ENCODE measurements at places on chromosomes 4 and X.

DNA sequence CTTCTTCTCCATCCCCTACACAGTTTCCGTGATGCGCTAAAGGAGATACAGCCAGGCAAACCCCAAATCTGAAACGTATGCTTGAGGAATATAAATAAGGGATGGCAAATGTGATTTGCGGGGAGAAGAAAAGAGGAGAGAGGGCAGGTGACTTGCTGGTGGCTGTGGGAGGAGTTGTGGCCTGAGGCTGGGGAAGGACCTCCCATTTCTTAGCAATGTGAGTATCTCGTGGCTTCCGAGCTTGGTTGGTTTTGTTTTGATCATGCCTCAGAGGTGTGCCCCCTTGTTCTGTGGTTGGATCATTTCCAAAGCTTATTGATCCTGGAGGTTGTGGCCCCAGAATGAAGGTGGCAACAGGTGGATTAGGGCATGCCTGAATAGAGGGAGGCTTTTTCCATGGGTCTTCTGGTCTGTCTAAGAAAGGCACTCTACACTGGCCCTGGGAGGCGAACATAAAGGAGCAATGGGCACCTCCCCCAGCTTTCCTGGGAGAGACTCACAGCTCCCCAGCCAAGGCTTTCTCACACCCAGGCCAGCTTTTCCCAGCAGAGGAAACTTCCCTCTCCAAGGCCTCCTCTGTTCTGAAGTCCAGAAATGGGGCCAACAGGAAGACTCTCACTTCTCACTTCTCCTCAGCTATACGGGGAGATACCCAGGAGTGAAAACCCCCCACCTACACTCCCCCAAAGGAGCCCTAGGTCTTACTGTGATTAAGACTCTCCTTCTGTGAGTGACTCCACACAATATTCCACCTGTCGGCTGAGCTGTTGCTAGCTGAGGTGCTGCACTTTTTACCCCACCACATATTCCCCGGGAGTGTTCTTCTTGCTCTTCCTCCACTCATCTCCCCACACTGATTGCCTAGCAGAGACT, 40.0 kb downstream of the C4orf51 start:
- DNase-seq: no peak

- peak; percentile 63 for DNase-seq
Measured at GRCh38 chrX:427812-428725, 41.4 kb upstream of the PPP2R3B start.

GRCh38 chr4:121192480-121192879, 28.4 kb upstream of the TNIP3 start:
- peak; percentile 15 for DNase-seq

DNA sequence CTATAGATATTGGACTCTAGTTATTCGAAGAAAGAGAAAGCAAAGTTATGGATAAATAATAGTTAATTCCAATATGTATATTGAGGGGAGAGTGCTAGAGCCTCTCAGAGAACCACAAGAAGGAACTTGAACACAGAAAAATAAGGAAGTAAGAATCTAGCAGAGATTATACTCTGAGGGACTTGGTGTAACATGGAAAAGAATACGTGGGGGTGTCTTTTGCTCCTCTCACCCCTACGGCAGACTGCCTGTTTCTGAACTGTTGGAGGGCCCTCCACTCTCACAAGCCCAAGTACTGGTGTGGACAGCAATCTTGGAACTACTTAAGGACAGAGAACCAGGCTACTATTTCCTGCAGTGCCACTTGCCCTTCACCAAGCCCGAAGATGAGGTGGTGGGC, 1174.4 kb upstream of the PCDH10 start:
- no peak for DNase-seq

DNA sequence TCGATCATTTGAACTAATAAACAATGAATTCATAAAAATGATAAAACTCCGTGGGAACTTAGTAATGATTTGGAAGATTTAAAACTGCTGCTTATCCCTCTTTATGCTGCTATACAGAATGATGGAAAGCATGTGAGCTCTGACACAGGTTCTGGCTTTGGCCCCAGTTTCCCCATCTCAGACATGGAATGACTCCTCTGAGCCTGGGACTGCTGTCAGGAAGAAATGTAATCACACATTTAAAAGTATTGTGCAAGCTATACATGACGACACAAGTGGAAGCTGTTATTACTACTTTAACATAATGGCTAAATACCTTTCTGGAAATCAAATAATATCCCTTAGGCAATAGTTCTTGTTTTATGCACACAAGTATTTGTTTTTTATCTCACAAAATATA, 161.7 kb downstream of the DCHS2 start:
- no peak for DNase-seq

DNA sequence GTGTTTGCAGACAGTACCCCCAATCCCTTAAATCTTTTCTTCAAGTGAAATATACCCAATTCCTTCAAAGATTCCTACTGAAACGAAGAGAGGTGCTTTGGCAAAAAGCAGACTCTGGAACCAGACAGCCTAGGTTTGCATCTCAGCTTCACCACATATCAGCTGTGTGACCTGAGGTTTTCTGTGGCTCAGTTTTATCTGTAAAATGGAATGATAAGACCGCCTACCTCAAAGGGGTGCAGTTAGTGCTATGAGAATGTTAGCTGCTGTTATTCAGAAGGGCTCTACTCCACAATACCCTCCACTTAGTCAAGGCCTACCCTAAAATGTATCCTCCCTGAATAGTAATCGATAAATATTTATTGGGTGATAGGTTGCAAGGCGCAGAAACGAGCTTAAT, 664 bp downstream of the PIR start:
- no peak for DNase-seq

DNA sequence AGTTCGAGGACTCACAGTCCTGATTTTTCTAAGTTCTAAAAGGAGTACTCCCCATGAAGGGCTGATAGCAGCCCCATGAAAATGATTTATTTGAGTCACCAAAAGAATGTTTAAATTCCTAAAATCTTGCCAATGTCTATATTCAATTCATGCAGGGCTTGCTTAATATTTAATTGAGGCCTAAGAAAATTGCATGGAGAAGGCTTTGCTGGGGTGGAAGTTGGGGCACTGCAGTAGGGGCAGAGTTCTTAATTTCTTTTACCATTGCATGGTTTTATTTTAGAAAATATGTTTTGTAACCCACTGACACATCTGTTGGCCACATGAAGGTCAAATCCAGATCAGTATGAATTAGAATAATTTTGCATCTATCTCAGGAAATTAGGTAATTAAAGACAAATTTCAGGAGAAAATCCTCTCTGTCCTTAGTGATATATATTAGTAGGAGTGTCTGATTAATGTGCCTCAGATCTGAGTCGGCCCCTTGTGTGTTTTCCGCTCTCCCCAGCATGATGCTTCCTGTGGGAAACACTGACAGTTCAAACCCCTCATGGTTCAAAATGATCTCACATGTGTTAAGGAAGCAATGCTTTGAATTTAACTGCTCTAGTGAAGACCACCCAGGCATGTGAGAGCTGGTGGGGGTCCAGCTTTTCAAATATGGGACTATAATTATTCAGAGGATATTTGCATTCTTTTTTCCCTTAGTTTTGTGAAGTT, 54.0 kb upstream of the EGFL6 start:
- no peak for DNase-seq

DNA sequence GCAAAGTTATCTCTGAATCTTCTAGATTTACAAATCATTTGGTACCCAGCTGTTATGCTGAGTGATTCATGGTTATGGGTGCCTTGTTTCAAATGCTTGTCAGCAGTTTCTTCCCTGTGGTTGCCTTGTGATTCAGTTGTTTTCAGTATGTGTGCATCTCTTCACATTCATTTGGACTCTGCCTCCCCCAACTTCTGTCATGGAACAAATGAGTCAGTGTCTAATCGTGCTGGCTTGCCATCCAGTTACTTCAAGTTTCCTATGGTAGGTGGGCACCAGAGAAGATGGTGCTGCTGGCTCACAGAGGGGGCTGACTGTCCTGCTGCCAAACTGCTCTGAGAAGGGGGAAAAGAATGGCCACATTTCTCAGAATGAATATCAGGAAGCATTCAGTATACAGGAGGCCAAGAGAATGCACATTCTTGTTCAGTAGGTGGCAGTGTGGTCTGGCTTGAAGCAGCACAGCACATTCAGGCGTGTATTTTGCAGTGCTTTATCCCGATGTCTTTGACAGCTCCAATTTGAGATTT, 260.9 kb downstream of the GLUD2 start:
- peak; percentile 12 for DNase-seq

GRCh38 chr4:4362991-4363697, 23.8 kb upstream of the NSG1 start:
- DNase-seq: no peak

DNA sequence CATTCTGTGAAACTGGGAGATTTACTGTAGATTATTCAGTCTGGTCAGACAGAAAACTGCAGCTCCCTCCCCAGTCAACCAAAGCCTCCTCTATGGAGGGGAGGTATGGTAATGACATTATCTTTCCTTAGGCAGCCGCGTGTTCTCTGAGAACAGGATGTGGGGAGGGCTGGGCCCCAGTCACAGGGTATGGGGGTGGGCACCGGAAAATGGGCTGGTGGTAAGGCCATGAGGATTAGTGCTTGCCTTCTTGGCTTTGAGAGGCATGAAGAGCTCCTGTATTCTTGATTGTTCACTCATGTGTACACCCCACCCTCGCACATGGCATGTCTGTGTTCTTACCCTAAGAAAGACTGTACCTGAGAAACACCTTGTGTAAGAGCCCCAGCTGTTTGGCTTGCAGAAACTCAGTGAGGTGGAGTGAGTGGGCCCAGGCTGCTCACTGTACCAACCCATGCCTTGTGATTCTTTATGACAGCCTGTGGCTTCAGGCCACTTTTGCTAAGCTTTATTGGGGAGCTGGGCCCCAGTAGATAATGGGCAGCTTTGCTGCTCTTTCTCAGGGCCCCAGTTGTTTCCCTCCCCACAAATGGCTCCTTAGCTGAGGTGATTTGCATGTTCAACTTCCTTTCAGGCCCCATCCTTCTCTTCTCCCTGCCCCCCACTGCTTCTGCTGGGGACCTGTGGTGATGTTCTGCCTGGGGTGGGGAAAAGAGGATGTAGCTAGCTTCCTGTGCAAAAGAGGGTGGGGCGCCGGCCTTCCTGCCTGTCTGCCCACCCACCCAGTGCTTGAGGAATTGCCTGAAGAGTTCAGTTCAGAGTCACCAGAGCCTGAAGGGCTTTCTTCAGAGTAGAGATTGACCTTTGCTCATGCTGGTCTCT, 30.7 kb downstream of the MSN start:
- peak; percentile 9 for DNase-seq

DNA sequence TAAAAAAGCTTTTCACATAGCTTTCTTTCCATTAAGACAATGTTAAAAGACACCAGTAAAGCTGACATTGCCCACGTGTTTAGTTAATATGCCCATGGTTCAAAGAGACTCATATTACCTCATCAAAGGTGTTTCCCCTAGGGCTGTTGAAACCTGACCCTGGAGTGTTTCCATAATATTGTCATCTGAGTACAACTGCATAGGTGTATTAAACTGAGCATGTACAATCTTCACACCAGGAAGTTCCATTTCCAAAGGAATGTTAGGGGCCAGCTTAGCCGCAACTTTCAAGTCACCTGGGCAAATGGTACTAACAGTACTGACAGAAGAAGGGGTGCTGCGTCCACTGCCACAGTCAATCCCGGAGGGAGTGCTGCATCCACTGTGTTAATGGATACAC, 27.1 kb downstream of the PDLIM3 start:
- no peak for DNase-seq

- no peak for DNase-seq
Measured at GRCh38 chr4:109752525-109752924, 22.7 kb upstream of the PLA2G12A start.

GRCh38 chr4:176778491-176778890, 14.2 kb downstream of the VEGFC start:
- DNase-seq: no peak

DNA sequence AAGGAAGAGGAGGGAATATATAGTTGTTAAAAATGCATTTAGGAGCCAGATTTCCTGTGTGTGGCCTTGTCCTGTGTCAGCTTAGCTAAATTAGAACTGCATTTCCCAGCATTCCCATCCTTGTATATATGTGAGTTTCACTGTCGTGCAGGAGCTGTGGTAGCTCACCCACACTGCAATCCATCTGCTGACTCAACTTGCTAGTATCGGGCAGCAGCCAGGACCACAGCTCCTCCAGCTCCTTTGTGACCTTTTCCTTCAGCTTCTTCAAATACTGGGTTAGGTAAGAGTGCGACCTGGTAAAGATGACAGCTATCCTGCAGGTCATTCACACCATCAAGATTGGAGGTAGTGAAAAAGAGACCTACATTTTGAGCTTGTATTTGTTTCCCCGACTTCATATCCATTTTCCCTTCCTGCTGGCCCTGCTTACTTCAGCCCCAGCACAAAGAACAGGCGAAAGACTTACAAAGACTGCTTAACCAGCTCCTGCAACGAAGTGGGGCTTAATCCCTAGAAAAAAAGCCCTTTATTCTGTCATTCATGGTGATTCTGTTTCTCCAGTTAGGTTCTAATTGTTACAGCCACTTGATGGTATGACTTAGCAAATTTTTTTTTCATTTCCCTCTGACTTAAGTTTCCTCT, 11.4 kb downstream of the ASIC5 start:
- no peak for DNase-seq

DNA sequence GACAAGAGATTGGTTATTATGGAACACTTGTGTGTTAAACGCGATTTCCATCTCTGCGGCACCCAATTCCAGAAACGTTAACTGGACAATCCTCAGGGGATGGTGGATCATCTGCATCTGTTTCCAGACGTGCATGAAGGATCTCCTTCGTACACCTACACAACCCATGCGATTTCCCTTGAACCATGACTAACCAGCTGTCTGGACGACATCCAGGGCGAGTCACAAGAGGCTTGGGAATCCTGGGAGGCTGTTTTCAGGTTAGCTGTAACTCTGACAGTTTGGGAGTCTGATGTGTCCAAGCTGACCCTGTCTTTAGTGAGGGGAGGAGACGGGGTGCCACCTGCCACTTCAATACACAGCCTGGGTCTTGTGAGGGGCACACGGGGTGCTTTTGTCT, 84.5 kb downstream of the GATB start:
- no peak for DNase-seq

- DNase-seq: no peak
Measured at GRCh38 chr4:110266136-110266535, 67.7 kb upstream of the ELOVL6 start.

DNA sequence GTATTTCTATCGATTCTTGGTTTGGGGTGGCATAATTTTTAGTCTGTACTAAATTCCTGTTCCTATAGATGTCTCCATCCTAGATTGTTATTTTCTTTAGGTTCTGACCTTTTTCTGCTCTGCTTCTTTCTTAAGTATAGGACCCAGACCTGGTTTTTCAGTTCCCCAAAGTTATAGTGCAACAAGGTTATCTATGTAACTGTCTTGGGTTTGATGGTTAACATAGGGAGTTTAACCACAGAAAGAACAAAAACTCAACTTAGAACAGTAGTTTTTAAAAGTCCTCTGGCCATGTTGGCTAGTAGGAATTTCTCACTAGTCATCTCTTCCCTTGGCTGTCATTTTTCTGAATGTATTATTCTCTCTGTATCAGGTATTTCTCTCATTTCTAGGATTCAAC, 38.8 kb upstream of the MAD2L1 start:
- DNase-seq: no peak

DNA sequence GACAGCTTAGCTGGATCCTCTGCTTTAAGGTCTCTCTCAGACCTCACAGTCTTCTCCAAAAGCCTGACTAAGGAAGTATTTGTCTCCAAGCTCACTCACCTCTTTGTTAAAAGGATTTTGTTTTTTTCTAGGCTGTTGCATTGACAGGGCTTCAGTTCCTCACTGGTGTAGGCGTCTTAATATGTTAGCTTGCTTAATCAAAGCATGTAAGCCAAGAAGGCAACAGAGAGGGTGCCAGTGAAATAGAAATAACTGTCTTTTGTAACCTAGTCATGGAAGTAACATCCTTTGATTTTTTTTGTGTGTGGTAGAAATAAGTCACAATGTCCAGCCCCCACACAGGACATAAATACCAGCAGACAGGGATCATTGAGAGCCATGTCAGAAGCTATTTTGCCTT, 58.8 kb downstream of the FIP1L1 start:
- DNase-seq: no peak

- no peak for DNase-seq
Measured at GRCh38 chrX:97797076-97797475, 913.4 kb downstream of the RPA4 start.
